M059J (cell line): ENCODE measurements at places on chromosomes 2 and 18.

GRCh38 chr2:27888790-27889189 lies 1.4 kb downstream of the RBKS start:
- DNase-seq, result peak; percentile 59

- DNase-seq, result peak; percentile 43
Observed at GRCh38 chr18:46542545-46542944, 114.5 kb downstream of the LOXHD1 start.

DNA sequence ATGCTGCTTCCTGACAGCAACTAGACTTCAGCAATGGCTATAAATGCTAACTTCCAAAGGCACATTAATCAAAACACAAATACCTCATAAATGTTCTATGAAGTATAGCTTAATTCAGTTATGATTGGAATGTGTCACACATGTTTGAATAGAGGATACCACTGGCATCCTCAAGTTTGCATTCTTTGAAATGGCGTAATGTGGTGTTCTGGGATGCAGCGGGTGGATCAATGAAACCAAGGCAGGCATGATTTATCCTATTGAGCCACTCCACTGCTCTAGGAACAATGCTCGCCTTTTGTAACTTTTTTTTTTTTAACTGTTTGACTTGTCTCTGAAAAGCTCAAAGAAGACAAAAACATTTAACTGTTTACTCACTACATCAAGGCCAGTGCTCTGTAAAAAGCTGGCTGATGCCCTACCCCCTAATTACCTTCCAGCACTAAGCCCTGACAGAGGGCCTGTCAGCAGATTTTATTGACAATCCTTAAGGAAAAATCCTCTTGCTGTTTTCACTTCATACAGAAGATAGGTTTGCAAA lies 278.8 kb upstream of the SESTD1 start:
- DNase-seq, result peak; percentile 33

DNA sequence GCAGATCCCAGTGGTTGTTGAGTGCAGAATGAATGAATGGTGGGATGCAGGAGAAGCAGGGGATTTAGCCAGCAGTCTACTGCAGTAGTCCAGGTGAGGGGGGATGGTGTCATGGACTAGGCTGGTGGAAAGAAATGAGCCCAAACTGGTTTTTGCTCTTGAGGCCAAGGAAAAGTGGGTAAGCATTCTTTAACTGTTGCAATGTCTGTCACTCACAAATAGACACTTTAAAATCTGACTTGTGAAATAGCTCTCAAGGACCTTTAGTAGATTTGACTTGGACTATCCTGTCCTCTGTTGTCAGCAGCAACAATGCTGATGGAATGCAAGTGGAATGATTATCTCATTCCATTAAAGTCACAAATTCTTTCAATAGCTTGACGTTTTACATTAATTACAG lies 37.5 kb upstream of the STK17B start:
- no peak for DNase-seq

DNA sequence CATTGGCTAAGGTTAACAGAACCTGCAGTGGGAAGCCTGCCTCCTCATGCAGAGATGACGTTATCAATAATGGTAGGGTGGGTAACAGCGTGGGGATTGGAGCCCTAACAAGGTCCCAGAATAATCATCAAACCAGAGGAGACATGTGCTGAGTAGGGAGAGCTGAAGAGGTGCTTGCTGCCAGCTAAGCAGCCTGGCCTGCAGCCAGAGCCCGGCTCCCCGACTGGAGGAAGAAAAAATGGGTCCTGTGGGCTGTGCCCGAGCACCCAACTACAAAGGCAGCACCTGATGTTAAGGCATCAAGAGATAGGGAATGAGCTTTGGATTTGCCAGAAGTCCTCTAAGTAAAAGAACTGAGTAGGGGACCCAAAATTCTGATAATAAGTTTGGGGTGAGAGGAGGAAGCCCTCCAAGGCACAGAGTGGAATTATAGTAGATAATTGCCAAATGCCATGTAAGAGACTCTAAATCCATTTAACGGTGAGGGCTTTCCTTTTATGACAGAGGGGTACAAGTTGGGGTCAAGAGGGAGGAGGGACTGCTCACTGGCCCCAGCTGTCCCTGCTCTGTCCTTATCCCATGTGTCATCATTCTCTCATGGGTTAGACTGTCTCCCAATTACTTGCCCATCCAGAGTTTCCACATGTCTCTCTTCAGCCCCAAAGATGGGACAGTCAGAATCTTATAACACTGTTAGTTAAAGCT lies 156.1 kb downstream of the ANTXR1 start:
- peak; percentile 32 for DNase-seq

DNA sequence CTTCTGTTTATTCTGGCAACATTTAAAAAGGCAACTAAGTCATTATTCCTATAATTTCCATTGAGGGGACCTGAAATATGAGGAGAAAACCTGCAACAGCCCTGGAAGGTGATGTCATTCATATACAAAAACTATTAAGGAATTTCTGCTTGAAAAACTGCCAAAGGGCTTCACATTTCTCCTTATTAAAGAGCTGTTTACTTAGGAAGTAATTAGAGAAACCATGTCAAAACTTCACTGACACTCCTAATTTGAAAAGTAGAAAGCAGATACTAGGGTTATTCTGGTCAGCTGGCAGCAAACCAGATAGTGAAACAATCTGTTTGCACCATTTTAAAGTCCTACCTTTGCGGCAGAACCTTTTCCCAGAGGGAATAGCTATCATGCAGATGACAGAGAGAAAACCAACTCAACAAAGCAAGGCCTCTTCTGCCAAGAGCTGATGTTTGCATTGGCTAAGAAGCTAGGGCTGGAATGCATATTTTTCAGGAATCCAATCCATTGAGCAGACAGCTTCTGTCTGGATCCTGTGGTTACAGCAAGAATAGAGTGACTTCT lies 592.2 kb upstream of the SYT4 start:
- peak; percentile 58 for DNase-seq

- no peak for DNase-seq
Observed at GRCh38 chr18:43574974-43575373, 297.7 kb upstream of the SYT4 start.

- DNase-seq, result peak; percentile 58
Observed at GRCh38 chr2:101805152-101806088, 107.9 kb downstream of the MAP4K4 start.

DNA sequence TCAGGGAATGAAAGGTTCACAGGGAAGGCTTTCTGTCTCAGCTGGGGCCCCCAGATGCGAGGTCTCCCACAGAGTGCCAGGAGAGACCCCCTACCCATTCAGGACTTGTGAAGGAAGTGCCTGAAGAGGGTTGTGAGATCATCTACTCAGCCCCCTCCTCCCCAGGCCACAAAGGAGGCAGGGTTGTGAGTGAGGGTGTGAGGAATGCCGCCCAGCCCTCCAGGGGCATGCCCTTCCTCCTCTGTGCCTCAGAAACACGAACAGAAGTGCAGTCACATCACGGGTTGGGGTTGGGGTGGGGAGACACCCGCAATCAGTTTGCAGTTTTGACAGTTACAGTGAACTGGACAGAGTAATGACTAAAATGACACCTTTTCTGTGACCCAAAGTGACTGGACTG lies 5.0 kb downstream of the MAL start:
- peak; percentile 49 for DNase-seq

DNA sequence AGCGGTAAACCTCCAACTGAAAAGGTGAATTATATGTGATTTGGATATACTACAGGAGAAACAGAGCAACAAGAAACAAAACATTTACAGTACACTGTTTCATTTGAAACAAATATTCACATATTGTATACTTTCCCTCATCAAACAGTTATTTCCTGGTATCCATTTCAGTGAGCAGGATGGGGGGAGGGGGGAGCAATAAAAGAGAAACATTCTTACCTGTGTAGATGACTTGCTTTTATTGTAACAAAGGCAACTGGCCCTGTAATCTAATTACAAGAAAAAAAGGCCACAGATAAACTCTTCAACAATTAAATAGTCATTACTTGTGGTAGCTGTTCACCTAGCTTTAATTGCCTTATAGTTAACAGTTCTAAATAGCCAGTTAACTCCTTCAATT lies 3.9 kb upstream of the PPP1CB start:
- DNase-seq, result no peak

GRCh38 chr2:14647714-14648113 lies 15.2 kb downstream of the LRATD1 start:
- DNase-seq, result no peak

DNA sequence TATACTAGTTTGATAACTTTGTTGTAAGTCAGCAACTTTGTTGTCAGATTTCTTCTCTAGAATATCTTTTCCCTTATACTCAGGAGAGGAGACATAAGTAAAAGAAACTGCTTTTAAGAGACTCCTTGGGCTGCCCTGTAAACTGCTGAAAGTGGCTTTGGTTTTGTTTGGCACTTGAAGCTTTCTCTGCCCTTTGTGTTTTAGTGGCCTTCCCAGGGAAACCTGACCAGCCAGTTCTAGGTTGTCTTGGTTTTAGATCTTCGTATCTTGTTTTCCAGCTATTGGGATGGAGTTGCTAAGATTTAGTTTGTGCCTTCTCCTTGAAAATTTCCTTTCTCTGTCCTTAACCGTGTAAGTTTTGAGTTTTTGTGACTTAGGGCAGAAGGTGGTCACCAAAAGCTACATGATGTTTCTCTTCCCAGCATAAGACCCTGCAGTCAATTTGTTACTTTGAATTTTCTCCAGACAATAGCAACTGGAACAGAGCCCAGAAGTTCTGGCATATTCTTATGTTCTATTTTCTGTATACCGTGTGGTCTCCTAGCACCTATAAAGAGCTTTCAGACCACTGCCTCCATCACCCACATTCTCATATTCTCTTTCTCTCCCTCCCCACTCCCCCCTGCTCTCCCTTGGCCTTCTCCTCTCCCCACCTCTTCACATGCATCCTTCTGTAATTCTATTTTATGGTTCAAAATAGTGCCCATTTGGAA lies 81.1 kb downstream of the BOLA3 start:
- DNase-seq, result no peak

- no peak for DNase-seq
Observed at GRCh38 chr18:47179520-47179919, 3.4 kb upstream of the IER3IP1 start.

DNA sequence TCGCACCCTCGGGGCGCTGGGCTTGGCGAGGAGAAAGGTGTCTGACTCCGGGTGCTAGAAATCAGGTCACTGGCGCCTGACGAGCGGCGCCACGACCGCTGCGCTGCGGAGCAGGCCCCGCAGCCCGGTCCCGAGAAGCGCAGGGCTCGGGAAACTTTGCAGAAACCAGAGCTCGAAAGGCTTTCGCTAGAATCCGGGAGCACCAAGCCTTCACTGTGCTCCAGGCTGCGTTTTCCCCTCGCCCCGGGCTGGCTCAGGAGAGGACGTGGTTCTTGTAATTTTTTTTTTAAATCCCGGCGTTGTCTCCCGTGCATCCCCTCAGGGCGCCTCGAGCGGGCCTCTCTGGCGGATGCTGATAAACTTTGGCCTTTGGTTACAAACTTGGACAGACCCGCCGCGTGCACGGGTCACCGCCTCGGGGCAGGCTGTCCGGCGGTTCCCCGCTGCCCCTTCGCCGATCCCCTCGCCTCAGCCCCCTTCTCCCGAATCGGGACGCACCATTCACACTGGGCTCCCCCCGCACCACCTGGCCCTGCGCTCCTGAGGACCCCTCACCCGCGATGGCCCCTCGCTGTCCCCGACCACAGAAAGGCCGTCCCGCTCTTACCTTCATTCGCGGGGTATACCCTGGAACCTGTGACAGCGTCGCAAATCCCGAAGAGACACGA lies 419 bp downstream of the EPHA4 start:
- DNase-seq, result peak; percentile 57

DNA sequence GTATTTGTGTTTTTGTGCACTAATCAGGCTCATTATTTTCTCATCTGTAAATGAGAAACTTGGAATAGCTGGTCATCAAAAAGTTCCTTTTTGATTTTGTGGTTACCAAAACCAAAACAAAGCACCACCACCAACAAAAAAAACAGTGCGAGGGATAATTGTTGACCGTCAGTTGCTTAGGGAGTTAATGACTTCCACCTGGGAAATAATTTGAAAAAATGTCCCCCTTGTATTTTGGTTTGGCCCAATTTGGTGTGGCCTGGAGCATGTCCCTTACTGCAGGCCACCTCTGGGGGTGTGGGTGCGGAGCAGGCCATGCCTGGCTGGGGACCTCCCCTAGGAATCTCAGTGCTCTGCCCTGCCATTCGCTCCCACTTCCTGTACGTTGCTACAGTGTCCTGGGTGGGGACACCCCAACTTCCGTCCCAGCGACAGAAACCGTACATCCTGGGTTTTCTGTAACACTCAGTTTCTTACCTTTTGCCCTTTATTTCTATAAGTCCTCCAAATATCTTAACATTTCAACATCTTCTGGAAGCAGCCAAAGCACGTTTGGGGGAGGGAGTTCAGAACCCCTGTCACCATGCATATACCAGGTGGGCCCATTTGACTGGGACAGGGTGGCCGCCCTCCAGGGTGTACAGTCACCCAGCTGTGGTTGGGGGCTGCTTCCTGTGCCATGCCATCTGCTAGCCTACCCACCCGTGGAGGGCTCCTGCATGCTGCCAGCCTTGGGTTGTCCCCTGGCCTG lies 31.3 kb downstream of the NCK2 start:
- DNase-seq, result no peak

GRCh38 chr2:159713631-159714246 lies 1.4 kb downstream of the MARCHF7 start:
- peak; percentile 49 for DNase-seq

- no peak for DNase-seq
Observed at GRCh38 chr2:170218931-170219330, 41.0 kb downstream of the MYO3B start.

- no peak for DNase-seq
Observed at GRCh38 chr18:73164430-73164829, 296.6 kb upstream of the NETO1 start.

DNA sequence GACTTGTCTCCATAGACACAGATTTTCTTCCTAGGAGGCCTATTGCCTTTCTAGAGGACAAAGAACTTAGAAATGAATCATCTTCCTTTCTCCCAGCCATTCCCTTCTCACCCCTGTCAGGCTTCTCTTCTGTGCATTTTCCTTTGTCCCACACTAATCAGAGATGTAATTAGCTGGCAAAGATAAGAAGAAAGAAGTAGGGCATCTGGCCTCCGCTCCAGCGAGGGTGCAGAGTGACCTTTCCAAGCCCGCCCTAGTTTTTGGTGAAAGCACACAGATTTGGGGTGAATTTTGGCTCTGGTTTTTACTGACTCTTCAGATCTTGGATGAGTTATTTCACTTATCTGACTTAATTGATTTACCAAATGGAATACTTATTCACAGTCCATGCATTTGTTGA lies 626.5 kb downstream of the ZEB2 start:
- no peak for DNase-seq

- no peak for DNase-seq
Observed at GRCh38 chr18:36537289-36537688, 239.8 kb downstream of the FHOD3 start.

GRCh38 chr2:241974851-241975592 lies 105.5 kb downstream of the RTP5 start:
- no peak for DNase-seq

- DNase-seq, result peak; percentile 75
Observed at GRCh38 chr2:207504513-207505170, 25.1 kb upstream of the CREB1 start.
